AG08395 (cell line): ENCODE measurements at places on chromosomes 2 and 18.

- DNase-seq = no peak
Observed at GRCh38 chr2:124986136-124986535, 961.0 kb downstream of the CNTNAP5 start.

- peak; percentile 50 for DNase-seq
Observed at GRCh38 chr2:118580651-118581050, 266.8 kb downstream of the EN1 start.

DNA sequence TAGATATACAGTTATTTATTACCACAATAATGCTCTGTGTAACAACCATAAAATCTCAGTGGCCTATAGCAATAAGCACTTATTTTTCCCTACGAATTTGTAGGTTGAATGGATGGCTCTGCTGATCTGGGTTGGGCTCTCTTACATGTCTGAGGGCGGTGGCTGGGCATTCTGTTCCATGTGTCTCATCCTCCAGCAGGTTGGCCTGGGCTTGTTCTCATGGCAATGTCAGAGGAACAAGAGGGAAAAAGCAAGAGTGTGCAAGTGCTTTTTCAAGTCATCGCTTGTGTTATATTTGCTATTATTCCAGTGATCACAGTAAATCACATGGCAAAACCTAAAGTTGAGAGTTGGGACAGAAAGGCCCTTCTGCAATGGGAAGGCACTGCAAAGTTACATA lies 30.4 kb upstream of the MYO3B start:
- DNase-seq = no peak

- peak; percentile 5 for DNase-seq
Observed at GRCh38 chr2:152743002-152743401, 24.6 kb downstream of the ARL6IP6 start.

GRCh38 chr2:1309507-1309906 lies 103.8 kb upstream of the TPO start:
- DNase-seq = no peak

- DNase-seq = no peak
Observed at GRCh38 chr2:29579495-29580169, 341.8 kb downstream of the ALK start.

DNA sequence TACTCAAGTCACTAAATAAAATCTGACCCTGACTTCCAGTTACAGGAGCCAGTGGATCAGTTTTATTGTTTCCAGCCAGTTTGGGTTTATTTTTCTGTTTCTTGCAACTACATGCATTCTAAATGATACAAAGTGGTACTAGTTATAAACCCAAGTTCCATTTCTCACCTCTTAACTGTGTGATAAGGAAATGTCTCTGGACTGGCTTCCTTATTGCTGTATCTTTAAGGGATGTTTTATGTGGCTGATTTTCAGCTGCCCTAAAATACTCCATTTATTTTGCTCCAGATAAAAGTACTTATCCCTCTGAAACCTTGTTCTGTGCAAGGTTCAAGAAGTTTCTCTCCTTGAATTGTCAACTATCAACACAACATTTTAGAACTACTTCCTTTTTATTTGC lies 107.9 kb upstream of the DLX2 start:
- no peak for DNase-seq

DNA sequence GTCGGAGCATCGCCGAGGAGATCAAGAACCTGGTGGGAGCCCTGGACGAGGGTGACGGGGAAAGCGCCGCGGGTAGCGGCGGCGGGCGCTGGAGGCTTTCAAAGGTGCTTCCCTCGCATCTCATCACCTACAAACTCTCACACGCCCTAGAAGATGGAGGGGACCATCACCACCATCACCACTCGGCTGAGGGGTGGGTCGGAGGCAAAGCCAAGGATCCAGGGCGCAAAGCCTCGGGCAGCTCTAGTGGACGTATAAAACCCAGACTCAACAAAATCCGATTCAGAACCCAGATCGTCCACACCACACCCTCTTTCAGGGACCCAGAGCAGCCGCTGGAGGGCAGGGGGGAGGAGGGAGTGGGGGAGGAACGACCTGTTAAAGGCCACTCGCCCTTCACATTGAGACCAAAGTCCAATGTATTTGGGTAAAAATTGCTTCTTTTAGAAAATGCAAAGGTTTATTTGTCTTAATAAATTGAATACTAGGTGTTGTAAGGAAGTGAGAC lies 1.5 kb downstream of the SOWAHC start:
- DNase-seq = no peak

- DNase-seq = no peak
Observed at GRCh38 chr2:238094438-238095022, 5.6 kb upstream of the ESPNL start.

DNA sequence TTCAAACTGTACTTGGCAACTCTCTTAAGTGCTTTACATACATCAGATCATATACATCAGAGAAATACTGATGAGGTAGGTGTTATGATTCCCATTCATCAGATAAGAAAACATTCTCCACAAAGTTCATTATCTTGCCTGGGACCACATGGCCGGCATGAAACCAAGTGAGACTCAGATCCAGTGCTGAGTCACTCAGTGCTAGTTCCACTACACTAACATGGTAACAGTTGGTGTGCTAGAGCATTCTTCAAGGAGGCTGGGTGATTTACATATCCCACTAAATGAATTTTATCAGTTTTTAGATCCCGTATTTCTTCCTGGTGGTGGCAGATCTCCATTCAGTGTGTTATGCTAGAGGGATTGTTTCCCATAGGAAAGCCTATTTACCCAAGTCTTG lies 772.0 kb downstream of the CNTNAP5 start:
- no peak for DNase-seq
